Stimulated activated effector memory CD8-positive, alpha-beta T cell treated with anti-CD3 and anti-CD28 coated beads, Interleukin-12 subunit alpha, Interleukin-12 subunit beta, amount 100 ng/mL, for 72 hours (primary cell): ENCODE measurements at places on chromosomes 2 and 18.

DNA sequence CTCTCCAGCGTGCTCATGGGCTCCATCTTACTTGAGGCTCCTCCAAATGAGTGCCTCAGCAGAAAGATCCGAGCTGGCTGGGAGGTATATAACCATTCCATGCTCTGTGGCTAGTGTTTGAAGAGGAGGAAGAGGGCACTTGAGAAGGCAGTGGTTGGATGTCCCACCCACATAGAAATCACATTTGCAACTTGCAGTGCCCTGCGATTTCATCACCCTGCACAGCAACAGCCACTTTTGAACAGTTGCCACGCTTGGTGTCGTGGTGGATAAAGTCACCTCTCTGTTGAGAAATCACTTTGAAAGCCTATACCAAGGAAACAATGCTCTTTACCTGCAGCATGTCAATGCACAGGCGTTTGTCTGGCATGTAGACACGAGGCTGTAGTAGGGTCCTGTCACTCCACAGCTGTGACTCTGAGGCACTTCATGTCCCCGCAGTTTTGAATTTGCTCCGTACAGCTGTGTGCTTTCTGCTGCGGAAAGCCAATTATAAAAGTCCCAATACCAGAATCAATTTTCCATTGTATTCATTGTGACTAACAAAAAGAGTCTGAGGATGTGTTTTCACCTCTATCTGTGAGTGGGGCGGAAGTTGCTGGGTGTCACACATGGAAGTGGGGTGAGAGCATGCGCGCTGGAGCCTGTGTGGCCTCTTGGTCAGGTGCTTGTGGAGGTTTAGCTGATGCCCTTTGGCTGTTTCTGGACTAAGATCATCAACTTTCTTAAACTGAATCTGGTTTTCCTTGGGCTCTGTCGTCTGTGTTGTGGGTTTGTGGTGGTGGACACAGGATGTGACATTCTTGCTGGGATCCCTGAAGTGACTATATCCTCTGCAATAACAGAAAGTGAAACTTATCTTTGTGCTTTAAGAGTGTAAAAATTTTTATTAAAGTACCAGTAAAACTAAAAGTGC, 2.8 kb downstream of the CNDP2 start:
- peak; percentile 89 for DNase-seq

- DNase-seq, result no peak
Observed at GRCh38 chr18:11008505-11008904, 140.9 kb downstream of the PIEZO2 start.

DNA sequence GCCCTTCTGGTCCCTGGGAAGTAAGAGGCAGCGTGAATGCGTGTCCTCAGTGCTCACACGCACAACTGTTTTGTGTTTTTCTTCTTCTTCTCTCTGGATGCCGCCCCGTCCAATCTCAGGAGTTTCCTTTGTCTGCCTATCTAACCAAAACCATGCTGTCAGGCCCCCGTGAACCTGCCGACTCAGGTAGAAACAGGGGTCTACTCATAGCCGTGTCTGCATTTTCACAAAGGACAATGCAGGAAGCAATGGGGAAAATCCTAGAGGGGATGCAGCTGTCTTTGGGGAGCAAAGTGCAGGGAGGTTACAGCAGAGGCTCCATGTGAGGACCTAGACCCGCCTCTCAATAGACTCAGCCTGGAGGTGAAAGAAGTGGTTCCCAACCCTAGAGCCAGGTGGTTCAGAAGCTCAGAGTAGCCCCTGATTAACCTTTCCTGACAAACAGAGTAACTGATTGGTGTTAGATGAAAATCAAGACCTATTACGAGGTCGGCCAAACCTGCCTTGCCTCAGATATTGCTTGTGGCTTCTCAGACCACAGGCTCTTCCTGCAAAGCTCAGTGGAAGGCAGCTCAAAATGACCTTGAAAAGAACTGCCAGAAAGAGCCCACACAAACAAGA, 49.3 kb downstream of the CD226 start:
- peak; percentile 18 for DNase-seq

- no peak for DNase-seq
Observed at GRCh38 chr2:47083886-47084687, 71.0 kb downstream of the STPG4 start.

GRCh38 chr2:65377556-65378192, 54.7 kb downstream of the SPRED2 start:
- no peak for DNase-seq

DNA sequence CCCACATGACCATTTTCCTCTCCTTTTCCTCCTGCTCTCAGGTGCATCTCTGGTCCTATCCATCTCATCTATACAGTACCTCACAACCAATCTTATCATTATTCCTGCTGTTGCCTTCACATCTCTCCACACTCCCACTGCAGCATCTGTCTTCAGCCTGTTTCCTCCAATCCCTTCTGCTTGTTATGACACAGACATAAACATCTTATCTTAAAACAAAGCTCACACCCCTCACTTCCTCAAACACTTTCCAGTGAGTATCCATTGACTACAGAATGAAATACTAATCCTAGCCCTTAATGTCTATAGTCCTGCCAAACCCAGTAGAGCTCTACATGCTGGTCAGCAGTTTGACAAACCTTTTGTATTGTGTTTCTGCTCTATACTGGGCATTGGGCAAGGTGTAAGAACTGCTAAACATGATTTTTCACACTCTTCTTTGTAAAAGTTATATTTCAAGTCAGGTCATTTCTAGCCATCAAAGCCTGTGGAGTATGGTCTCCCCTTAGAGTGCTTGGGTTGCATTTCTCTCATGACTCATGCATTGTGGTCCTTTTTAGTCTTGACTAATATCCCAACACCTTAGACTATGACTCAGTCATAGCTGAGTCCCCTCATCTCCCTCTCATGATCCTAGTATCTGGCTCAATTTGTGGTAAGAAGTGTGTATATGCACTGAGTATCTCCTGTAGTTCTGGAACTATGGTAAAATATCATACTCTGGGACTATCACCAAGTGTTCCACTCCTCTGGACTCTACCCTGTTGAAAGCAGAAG, 187.0 kb downstream of the CYRIA start:
- no peak for DNase-seq

DNA sequence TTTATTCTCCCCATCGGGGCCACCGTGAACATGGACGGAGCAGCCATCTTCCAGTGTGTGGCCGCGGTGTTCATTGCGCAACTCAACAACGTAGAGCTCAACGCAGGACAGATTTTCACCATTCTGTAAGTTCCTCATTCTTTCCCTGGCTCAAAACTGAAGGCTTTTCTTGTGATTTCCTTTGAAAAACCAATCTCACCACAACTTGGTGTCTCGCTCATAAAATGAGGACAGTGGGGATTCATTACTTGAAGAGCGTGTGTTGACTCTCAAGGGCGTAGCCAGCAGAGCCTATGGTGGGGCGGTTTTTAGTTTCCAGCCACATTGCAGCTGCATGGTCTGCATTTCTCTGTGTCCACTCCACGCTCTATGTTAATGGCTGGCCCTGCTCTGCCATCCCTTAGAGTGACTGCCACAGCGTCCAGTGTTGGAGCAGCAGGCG, 29.0 kb downstream of the SLC1A4 start:
- no peak for DNase-seq

GRCh38 chr2:54330926-54331835, 75.2 kb upstream of the TSPYL6 start:
- DNase-seq, result no peak

DNA sequence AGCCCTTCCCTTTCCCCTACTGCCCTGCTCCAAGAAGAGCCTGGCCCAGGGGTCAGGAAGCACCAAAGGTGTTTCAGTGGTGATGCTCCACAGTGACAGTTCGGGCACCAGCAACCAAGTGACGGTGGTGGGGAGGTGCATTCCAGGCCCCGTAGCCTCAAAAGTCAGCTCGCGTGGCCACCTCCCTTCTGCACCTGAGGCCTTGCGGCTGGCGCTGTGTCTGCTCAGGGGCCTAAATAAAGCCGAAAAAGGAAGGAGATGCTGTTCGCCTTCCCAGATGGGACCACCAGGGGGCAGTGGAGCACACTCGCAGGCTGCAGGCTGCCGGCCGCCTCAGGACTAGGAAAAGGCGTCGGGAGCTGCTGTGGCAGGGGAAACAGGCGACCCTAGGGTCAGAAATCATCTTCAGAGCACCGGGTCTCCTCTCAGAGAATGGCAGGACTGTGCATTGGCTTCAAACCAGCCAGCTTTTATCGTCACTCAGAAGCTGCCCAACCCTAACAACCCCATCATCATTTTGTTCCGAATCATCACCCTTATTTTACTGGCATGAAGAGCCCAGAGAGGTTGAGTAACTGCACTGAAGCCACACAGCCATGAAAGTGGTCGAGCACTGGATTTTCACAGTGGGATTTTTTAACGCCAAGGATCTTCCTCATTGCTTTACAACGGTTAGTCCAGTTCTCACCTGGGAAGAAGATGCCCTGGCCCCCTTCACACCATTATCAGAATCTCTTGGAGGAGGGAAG, 213.0 kb upstream of the CELF4 start:
- DNase-seq, result peak; percentile 2

GRCh38 chr2:1282552-1282951, 130.7 kb upstream of the TPO start:
- no peak for DNase-seq

- DNase-seq, result no peak
Observed at GRCh38 chr18:9094307-9095226, 7.9 kb upstream of the NDUFV2 start.

DNA sequence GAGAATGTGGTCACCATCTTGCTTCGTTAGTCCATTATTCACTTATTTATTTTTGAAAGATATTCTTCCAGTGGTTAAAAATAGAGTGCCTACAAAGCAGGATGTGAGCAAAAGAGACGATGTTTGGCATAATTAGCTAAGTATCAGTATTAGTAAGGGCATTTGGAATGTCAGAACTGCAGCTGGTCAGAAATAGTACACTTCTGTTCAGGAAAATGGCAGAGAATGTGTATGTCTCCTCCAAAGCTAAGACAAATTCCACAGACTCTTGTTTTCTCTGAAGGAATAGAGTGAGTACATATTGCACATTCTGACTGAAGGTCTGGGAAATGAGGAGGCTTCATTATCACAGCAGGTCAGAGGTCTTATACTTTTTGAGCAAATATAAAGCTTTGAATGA, 209.0 kb downstream of the L3MBTL4 start:
- no peak for DNase-seq

- DNase-seq, result no peak
Observed at GRCh38 chr2:10412380-10412779, 35.7 kb downstream of the ODC1 start.

- no peak for DNase-seq
Observed at GRCh38 chr2:231957913-231958763, 3.4 kb upstream of the DIS3L2 start.

DNA sequence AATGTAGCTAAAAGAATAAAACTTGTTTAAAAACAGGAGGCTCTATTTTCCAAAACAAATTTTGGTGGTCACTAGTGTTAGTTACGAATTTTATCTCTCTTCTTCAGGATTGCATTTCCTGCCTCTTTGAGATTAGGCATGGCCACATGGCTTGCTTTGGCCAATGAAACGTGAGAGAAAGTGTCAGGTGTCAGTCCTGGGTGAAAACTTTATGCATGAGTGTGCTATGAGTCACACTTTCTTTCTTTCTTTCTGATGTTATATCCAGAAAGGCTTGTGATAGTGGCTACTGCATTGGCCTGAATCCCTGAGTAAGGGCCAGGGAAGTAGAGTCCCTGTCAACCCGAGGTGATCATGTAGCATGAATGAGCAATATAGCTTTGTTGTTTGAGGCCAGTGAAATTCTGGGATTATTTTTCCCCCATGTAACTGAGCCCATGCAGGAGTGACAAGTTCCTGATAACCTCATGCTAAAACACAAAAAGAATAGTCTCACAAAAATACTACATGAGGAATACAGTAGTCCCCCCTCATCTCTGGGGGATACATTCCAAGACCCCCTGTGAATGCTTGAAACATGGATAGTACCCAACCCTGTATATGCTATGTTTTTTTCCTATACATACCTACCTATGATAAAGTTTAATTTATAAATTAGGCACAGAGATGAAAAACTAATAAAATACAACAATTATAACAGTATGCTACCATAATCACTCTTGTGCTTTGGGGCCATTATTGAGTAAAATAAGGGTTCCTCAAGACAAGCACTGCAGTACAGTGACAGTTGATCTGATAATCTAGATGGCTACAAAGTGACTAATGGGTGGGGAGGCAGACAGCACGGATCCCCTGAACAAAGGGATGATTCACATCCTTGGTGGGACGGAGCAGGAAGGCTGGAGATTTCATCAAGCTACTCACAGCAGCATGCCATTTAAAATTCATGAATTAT, 109.5 kb downstream of the CDC42EP3 start:
- no peak for DNase-seq

GRCh38 chr2:136497709-136498108, 267.6 kb upstream of the THSD7B start:
- no peak for DNase-seq

- DNase-seq, result no peak
Observed at GRCh38 chr2:79585701-79586433, 73.0 kb downstream of the CTNNA2 start.

GRCh38 chr2:160227293-160227915, 27.3 kb upstream of the ITGB6 start:
- no peak for DNase-seq

GRCh38 chr2:127386246-127386645, 1.5 kb downstream of the MAP3K2 start:
- DNase-seq, result no peak

DNA sequence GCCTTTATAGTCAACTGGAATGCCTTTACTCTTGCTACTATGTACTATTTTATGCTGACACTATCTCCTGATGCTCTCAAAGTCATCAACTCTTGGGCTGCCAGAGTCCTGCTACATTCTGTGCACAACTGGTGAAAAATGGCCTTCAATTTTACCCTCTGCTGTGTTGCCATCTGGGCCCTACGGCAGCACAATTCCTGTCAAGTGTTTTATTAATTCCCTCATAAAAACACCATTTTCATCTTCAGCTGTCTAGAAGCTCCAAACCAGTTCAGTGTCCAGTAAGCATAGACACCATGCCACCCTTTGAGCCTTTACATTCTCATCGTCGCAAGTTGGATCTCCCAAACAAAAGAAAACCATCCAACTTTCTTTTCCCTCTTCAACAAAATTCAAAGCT, 26.5 kb downstream of the CALCRL start:
- DNase-seq, result no peak
